ENCODE measurements at places on chromosomes 3 and 15.

GRCh38 chr3:44712455-44713075 is at the start of gene ZNF502:
Gene ZNF502, plus strand, starts transcription at chr3:44712660. Its CDS starts 7,602 bp downstream, at chr3:44720262.
- DNase-seq = no peak

- no peak for DNase-seq
Measured at GRCh38 chr3:164641071-164641470, 437.2 kb downstream of the SI start.

- DNase-seq = no peak
Measured at GRCh38 chr3:84825817-84826216, 133.0 kb upstream of the CADM2 start.

DNA sequence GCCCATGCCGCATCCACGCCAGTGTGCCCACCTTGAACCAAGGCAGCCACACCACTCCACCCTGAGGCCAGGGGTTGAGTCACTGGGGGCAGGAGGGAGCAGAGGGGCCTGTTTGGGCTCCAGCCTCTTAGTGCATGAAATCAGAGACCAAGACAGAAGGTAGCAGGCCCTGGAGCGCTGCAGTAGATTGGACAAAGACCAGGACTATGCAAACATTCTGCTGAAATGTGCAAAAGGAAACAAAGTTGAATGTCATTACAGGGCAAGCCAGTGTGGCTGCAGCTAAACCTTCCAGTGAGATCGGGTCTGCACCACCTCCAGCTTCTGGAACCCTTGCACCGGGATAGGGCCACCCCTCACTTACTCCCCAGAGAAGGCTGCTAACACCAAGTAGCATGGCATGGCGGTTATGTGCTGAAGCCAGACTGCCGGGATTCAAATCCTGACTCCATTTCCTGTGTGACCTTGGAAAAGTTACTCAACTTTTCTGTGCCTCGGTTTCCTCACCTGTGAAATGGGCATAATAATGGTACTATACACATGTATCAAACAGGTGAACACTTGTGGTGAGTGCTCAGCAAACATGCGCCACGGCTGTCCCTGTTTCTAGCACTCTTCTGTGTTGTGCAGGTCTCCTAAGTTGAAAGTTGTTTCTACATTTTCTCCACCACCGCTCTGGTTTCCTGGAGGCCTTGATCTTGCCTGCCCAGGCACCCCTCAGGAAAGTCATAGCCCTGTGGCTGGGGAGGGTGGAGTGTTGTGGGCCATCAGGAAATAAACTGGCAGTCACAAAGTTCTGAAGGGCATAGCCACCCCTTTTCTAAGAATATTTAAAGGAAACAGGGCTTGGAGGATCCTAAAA is 25.0 kb upstream of the GP9 start:
- DNase-seq = no peak

- DNase-seq = no peak
Measured at GRCh38 chr3:182937293-182938051, 42.9 kb downstream of the DCUN1D1 start.

DNA sequence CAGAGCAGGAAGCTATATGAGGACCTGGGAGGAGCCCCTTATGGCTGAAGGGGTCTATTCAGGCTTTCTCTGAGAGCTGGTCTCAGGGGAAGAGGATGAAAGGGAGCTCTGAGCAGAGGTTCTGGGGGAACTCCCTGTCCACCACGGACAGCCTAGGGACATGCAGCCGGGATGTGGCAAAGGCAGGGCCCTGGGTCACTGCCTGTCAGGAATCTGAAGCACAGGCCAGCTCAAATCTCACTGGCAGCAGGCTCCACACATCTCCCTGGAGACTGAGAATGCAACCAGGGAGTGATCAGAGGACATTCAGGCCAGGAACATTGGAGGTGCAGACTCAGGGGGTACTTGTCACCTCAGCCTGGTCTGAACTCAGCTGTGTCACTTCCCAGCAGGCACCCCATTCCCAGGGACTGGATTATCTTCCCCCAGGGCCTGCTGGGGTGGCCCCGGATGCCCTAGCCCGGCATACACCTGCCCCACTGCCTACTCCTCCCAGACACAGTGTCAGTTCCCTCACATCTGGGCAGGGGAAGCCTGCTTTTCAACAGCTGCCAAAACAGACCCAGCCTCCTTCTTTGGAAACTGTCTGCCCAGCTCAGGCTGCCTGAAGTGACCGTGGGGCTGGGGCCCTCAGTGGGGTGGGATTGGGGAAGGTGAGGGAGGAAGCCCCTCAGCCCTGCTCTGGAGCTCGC is 18.3 kb upstream of the SEMA3F start:
- no peak for DNase-seq

DNA sequence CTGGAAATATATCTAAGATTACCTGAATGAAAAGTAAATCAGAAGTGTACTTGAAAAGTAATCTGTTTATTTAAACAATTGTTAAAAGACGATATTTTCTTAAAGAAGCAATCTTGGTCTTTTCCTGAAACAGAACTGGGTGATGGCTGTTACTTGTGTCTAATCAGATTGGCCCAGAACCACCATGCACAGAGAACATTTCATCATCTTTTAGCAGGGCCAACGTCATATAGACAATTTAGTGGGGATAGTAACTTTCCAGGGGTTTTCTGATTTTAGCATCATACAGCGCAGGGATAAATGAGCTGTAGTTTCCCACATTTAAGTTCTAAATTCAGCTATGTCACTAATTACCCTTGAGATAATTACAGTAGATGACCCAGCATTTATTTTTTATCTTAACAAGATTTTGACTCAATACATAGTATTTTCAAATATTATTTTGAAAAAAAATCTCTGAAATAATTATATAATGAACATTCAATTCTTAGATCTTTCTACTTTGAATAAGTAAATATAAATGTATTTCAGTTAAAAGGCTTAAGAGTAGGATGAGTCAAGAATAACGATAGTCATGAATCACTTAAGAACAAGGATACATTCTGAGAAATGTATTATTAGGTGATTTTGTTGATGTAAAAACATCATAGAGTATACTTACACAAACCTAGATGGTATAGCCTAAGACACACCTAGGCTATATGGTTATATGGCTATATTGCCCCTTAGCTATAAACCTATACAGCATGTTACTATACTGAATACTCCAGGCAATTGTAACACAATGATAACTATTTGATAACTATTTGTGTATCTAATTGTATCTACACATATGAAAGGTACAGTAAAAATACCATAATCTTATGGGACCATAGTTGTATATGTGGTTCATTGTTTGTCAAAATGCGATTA is 103.8 kb upstream of the MME start:
- no peak for DNase-seq

GRCh38 chr3:149199474-149199873 is 22.2 kb downstream of the CP start:
- no peak for DNase-seq

- DNase-seq = no peak
Measured at GRCh38 chr3:171526869-171527268, 66.7 kb upstream of the TNIK start.

DNA sequence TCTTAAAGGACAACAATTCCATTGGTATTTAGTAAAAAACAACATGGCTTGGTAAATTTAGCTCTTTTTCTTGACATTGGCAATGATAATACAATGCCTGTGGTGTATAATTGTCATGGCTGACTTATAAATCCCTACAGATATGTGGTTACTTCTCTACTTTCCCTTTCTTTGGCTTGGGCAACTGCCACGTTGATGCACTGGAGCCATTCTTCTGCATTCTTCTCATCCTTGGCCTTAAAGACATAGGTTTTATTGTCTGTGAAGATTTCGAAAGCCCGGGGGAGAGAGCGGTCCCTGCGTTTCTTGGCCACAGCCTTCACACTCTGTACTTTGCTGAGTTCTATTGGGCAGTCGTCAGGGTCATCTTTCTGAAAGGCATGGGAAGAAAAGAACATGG is 101.1 kb upstream of the CCNL1 start:
- no peak for DNase-seq

GRCh38 chr15:29822684-29823459 is 604 bp upstream of the TJP1 start:
- no peak for DNase-seq

DNA sequence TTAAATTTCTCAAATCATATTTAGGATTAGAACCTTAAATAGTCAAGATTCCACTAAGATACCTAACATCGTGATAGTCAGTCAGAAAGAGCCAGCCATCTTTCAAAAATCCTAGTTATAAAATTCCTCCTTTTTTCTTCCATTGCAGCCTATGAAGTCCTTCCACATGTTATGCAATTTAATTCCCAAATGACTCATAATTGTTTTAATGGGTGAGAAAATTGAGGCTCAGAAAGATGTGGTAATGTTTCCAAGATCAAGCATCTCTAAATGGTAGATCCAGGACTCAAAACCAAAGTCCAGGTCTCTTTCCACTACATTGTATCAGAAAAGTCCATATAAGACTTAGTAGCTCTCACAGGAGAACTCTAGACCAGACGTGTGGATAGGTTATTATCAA is 9.5 kb downstream of the CFAP44 start:
- no peak for DNase-seq

GRCh38 chr3:171145798-171146197 is 119.3 kb upstream of the SLC2A2 start:
- no peak for DNase-seq

- DNase-seq = no peak
Measured at GRCh38 chr3:72004749-72005292, 219.9 kb upstream of the PROK2 start.

DNA sequence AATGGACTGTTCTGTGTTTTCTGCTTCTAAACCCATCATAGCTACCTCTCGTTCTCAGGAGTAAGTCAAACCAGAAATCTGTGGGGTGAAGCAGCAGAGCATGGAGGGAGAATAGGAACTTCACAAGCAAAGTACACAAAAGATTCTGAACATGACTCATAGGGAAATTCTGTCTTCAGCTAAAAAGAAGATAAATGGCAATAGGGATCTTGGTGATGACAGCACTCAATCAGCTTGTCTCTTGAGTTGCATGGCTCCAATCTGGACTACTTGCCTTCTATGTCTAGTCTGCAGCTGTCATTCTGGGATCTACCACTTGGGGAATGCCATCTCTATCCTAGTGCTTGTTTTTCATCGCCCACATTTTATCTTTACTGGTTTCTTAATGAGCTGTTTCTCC is 13.5 kb upstream of the GRAMD1C start:
- DNase-seq = no peak

DNA sequence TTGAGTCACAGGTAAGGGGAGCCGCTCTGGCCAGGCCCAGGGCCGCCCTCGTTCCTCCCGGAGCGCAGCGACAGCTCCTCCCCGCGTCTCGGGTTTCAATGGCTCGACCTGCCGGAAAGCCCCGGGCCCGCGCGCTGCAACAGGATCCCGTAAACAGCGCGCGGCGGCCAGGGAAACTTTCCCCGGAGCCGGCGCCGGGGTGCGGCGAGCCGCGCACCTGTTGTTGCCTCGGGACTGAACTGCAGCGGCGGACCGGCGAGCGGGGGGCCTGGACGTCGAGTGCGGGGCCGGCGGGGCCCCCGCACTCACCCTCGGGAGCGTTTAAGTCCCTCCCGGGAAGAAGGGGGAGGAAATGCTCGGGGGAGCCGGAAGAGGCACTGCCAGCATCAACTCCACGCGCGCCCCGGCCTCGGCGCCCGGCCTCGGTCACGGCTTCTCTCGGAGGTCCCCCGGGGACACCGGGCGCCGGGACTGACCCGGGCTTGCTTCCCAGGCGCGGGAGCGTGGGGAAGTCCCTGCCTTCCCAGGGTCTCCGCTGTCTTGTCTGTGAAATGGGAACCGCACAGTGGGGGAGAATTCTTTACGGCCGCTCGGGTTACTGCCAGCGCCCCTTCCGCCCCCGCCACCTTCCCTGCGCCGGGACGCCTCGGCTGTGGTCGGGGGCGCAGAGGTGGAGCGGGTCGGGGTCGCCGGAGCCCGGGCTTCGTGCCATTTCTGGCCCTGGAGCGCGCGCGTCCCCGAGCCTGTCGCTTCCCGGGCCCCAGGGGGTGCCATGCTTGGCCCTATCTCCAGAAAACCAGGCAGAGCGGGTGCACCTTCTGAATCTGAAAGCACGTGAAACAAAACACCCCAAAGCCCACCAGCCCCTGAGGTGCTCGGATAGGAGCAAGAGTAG is 7.5 kb upstream of the PGPEP1L start:
- DNase-seq = peak; percentile 12

- no peak for DNase-seq
Measured at GRCh38 chr15:78800189-78800588, 11.1 kb downstream of the ADAMTS7 start.

- DNase-seq = no peak
Measured at GRCh38 chr15:77630956-77631744, 1.6 kb downstream of the LINGO1 start.

- DNase-seq = no peak
Measured at GRCh38 chr3:187296058-187296457, 4.5 kb upstream of the MASP1 start.

DNA sequence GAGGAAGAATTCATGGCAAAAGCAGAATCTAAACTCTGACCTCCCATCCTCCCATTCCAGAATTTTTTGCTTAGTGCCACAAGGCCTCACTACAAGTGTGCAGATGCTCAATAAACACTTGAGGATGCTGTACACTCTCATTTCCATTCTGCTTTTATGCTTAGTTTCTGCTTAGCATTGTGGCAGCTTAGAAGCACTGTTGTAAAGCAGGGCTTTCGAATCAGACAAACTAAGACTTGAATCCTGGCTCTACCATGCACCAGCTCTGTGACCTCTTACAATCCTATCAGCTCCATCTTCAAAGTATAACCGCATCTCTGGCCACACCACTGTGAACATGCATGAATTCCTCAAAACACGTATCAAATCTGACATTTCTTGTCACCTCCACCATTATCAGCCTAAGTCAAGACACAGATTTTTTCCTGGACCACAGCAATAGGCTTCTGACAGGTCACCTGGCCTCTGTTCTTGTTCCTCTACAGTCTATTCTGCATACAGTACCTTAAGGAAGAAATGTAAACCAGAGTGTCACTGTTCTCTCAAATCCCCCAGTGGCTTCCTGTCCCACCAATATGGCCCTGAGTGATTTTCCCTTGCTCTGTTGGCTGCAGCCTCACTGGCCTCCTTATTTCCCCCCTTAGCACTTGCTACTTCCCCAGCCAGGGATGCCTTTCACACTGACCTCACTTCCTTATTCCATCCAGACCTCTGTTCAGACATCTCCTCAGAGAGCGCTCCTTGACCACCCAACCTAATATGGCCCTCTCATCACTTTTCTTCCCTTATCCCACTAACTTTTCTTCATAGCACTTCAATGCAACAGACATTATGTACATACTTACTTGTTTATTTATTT is 8.1 kb upstream of the PHC3 start:
- no peak for DNase-seq

- DNase-seq = no peak
Measured at GRCh38 chr15:80455051-80455648, 51.0 kb downstream of the ARNT2 start.

DNA sequence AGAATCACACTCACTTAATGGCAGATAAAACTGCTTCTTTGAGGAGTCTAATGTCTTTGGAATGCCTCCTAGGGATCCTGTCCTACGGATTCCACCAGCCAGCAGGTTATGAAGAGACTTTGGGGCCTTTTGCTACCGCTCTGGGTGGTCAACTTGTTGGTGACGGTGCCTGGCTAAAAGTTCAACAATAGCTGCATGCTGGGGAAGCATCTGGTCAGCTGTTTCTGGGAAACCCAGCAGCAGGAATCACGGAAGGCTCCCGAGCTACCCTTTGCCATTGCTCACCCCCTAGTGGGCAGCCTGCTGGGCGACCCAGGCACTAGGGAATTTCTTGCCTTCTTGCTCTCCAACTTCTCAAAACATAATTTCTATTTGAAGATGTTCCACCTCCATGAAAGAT is 263.3 kb downstream of the NEK10 start:
- no peak for DNase-seq

All from NCI-H2107 (cell line).